ENCODE measurements at places on chromosomes 16 and 17. TPM values are rescaled to one million over a fixed set of nuclear protein-coding genes. Genes with fewer than 3 reads are reported as not detected.

GRCh38 chr16:9680019-9680655, 502.1 kb downstream of the GRIN2A start:
- DNase-seq: no peak

- no peak for DNase-seq
These were observed 150.2 kb upstream of the GSE1 start for GRCh38 chr16:85462714-85463611.

DNA sequence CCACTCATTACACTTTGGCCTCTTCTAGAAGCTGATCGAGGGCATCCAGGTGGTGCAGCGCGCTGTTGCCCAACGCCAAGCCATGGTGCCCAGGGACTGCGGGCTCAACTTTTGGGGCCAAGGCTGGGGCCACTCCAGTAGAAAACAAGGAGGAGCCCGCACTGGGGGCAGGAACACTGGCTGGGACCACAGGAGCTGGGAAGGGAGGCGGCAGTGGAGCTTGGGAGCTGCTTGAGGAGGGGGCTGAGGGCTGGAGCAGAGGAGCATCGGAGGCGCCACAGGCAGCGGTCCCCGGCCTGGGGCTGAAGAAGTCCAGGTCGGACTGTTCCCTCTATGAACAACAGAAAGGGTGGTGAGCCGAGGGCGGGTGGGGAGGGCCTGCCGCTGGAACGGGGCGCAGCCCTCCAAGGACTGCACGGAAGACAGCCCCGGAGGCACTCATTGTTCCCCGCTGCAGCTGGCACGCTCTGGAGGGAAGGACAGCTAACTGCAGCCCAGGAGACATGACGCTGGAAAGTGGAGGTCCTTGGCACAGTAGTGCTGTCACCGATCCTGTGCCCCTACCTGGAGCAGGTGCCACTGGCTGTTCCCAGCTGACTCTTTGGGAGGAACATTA, 21.5 kb downstream of the GGA3 start:
- no peak for DNase-seq

The CORO6 gene
- total RNA-seq: 1.5 TPM

GRCh38 chr16:55010492-55011160, 80.0 kb downstream of the IRX5 start:
- no peak for DNase-seq
